ENCODE measurements at places on chromosomes 7 and 10. TPM values are rescaled to one million over a fixed set of nuclear protein-coding genes. Genes with fewer than 3 reads are reported as not detected.

- DNase-seq = peak; percentile 36
Observed at GRCh38 chr10:100899171-100899570, 13.6 kb upstream of the SLF2 start.

- DNase-seq = no peak
Observed at GRCh38 chr7:97865104-97865503, 7.1 kb downstream of the ASNS start.

GRCh38 chr10:48658243-48658974 lies 26.3 kb upstream of the WDFY4 start:
- DNase-seq = peak; percentile 88

- no peak for DNase-seq
Observed at GRCh38 chr7:94264756-94265155, 129.9 kb upstream of the COL1A2 start.

DNA sequence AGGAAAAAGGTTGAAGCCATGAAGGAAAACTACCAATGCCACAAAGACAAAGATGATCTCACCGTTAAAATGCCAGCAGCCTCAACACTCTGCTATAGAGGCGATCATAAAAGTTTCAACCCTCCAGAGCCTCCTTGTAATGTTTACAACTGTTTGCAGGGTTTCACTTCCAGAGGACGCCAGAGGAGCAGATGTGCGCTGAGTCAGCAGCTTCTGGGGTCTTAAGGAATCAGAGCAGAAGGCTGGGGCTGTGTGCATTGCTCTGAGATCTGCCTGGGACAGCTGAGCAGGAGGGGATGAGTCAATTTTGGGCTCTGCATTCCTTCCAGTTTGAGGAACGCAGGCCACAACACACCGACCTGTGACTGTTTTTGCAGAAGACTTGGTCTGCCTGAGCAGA lies 98.3 kb downstream of the TMEM130 start:
- no peak for DNase-seq

DNA sequence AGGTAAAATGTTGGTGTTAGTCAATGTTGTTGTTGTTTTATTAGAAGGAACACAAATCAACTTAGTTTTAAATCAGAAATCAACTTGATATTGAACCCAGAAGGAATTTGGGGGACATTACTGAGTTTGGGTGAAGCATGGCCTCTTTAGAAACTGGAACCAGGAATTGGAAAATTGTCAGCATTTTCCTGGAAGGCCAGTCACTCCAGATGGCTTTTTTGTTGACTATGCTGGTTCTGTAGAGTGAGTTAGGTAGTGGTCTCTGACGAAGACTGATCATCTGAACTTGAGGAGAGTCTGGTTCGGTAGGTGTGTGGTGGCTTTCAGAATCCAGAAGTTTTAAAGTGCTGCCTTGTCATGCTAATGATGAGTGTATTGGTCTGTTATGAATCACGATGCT lies 111.5 kb downstream of the BMPER start:
- DNase-seq = no peak

- no peak for DNase-seq
Observed at GRCh38 chr10:71268247-71268691, 50.8 kb upstream of the SLC29A3 start.

DNA sequence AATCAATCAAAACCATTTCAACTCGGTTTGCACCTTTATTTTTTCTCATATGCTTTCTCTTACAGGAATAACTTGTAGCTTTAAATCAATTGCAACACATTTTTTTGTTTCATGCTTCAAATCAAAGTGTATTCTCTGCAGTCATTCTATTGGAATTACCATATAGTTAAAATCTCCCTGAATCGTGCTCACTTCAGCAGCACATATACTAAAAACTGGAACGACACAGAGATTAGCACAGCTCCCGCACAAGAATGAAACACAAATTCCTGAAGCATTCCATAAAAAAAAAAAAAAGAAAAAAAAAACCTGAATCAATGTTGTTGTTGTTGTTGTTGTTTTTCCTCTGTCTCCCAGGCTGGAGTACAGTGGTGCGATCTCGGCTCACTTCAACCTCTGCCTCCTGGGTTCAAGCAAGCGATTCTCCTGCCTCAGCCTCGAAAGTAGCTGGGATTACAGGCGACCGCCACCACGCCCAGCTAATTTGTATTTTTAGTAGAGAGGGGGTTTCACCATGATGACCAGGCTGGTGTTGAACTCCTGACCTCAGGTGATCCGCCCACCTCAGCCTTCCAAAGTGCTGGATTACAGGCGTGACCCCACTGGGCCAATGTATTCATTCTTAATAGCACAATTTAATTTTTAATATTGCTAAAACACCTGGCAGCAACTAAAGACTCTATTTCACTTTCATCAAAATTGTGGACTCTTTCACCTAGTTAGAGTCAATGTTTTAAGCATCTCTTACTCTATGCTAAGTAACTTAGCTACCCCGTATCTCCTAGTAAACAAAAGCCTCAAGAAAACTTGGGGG lies 26.3 kb downstream of the ANKRD61 start:
- DNase-seq = no peak

DNA sequence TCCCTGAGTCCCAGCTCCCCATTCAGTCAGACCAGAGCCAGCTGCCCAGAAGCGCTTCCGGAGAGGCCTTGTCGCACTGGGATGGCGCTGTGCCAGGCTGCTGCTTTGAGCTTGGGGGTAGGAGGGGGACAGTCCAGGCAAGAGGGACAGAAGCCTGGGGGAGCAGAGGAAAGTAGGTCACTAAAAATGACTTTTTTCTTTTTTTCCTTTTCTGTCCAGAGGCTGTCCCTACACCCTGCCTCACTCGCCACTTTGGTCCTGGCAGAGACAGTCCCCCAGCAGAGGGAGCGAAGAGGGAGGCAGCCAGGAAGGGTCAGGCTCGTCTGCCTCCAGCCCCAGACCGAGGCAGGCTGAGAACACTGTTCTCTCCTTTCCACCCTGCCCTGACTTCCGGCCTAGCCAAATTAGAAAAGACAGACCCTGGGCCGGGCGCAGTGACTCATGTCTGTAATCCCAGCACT lies 15.8 kb upstream of the TRIM8 start:
- DNase-seq = peak; percentile 84

DNA sequence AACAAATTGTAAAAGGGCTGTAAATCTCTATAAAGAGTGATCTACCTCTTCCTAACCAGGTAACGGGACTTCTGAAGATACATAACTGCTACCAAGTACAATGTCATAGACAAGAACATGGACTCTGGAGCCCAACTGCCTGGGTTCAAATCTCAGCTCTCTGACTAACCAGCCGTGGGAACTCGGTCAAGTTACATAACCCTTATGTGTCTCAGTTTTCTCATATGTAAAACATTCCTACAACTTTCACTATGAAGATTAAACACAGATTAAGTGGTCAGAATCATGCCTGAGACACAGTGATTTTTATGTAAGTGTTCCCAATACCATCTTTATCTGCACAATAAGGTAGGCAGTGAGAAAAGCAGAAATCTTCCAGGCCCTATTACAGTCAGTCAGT lies 52.6 kb downstream of the ITGB1 start:
- DNase-seq = no peak

DNA sequence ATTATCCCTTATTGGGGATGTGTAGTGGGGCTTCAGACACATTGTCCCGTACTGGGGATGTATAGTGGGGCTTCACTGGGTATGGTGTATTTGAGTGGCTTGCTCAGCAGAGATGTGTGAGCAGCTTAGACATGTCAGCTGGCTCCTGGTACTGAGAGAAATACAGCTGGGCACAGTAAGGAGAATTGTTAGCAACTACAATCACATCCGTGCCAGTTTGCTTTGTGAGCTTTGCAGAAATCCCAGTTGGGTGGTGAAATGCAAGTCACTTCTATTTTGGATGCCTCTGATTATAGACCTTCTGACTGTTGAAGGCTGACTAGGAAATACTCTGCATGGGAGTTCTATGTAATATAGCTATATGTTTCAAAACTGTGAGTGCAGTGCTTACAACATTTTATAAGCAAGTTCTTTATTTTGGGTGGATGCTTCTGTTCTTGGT lies 10.8 kb downstream of the CCNY start:
- no peak for DNase-seq

The AZGP1 gene
- not detected for total RNA-seq

The RBM28 gene
- total RNA-seq = 46.1 TPM

The CALHM2 gene
- 2.1 TPM for total RNA-seq

The SH2D4B gene
- total RNA-seq = not detected

The ITIH5 gene
- total RNA-seq = 0.39 TPM

The SPDYE9 gene
- not detected for total RNA-seq

The OR2A42 gene
- 0.08 TPM for total RNA-seq

The BICC1 gene
- total RNA-seq = 39.4 TPM

The UPK3BL1 gene
- total RNA-seq = 20.6 TPM

The DPYSL4 gene
- 33.8 TPM for total RNA-seq
